Skin of body (tissue), 3 donors: ENCODE measurements at places on chromosomes 6 and 20.
A peak's percentile ranks its signal among the peaks of the same experiment; 100 is the strongest.

DNA sequence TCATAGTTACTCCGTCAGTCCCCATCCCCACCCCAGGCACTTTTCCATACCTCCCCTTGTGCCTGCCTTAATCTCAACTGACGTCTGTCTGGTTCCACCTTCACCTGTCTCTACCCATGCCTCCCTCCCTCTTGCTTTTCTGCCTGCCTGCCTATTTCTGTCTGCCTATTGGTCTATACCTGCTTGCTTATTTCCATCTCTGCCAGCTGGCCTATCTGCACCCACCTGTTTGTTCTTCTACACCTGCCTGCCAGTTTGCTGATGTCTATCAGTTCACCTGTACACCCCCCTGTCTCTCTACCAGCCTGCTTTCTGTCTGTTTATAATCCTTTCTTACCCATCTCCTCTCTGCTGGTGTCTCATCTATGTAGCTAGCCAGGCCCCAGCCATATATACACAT, 87.5 kb downstream of the RALGAPA2 start:
- DNase-seq: no peak

DNA sequence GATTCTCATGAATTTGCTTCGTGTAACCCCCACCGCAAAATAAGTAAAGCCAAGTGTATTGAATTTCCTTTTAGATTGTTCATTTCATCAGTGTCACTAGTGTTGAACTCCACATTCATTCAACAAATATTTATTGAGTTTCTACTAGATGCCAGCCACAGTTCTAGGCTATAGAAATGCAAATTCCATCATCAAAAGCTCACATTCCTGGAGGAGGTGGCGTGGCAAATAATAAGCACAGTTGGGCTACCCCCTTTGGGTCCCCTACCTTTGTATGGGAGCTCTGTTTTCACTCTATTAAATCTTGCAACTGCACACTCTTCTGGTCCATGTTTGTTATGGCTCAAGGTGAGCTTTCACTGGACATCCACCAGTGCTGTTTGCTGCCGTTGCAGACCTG, 12.7 kb upstream of the ME1 start:
- DNase-seq: no peak

DNA sequence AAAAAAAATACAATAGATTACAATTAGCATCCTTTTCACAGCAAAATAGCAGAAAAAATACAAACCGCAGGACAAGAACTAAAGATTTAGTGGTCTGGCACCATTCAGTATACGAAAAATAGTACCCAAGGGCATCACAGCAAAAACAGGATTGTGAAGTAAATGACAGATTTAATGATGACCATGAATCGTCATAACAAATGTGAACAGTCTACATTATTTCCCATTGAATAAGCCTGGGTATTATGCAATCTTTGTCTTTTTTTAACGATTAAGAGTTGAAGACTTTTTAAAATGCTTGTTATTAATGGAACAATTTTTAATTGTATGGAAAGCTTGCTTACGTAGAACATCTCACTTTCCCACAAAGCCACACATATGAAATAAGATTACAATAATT, 432.8 kb downstream of the PKHD1 start:
- no peak for DNase-seq

DNA sequence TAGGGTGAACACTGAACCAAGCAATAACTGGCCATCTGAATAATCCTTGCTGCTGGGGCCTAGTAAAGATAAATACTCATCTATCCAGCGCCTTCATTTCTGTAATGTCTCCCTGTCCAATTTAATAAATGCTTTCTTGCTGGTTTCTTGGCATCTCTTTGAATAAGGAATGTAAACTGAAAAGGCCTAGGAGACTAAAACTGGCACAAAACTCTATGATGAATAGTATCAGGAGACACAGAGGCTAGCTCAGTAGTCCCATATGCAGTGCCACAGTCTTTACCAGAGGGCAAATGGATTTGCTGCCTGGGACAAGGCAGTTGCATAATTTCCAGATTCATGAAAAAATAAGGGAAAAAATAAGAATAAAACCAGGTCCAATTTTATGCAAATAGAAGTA, 324.4 kb downstream of the CENPW start:
- no peak for DNase-seq

GRCh38 chr6:165674155-165675029, 11.4 kb upstream of the PDE10A start:
- no peak for DNase-seq

DNA sequence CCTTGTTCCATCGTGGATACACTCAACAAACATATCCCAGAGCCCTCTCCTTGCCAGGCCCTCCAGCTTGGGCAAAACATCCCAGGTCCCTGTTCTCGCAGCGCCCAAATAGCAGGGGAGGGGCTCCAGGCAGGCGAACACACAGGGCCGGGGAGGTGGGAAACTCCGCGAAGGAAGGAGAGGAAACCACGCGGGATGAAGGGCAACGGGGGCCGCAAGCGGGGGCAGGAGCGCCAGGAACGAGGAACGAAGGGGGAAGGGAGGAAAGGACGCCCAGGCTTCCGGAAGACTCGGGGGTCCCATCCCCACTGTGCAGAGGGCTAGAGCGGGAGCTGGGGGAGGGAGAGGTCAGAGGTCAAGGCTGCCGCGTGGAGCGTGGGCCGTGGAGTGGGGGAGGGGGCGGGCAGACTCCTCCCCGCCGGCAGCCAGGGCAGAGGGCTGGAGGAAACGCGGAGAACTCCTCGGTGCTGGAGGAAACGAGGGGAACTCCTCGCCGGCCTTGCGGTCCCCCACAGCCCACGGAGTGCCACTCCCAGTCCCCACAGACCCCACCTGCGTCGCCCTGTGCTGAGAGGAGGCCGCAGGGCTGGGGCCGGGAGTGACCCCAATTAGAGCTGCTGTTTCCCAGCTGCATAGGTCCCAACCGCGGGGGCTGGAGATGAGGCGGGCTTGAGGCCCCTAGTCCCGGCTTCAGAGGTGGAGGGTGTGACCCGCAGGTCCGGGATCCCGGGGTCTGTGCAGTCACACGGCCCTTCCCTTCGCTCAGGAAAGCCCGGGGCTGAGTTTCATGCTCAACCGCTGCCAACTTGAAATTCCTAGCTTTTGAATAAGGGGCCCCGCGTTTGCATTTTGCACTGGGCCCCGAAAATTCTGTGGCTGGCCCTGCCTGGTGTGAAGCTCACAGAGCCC, 1.2 kb upstream of the RBM38 start:
- no peak for DNase-seq

- no peak for DNase-seq
These were observed 118.2 kb upstream of the LRFN2 start for GRCh38 chr6:40705354-40705753.

GRCh38 chr20:59580991-59581401, 23.3 kb upstream of the PHACTR3 start:
- DNase-seq: no peak

GRCh38 chr6:45710304-45710821, 305.3 kb downstream of the CLIC5 start:
- no peak for DNase-seq

GRCh38 chr6:28863604-28864325, 60.0 kb downstream of the TRIM27 start:
- peak; percentile 74 for DNase-seq

- DNase-seq: peak; percentile 59
These were observed 662 bp downstream of the ZNF343 start for GRCh38 chr20:2507875-2508630.

DNA sequence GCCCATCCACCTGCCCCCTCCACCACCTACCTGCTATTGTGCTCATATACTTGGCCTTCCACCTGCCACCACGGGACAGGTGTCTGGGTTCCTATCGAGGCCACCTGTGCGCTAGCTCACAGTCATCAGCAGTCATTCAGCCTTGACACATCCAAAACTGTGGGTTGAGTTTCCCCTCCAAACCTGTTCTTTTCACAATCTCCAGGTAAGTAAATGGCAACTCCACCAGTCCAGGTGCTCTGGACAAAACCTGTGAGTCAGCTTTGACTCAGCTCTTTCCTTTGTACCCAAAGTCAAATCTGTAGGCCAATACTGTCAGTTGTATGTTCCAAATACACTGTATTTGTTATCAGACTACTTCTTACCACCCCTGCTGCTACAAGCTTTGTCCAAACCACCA, 52.6 kb downstream of the SPTLC3 start:
- DNase-seq: no peak

GRCh38 chr6:126071000-126071647, 84.8 kb downstream of the TRMT11 start:
- peak; percentile 93 for DNase-seq

- no peak for DNase-seq
These were observed 52.4 kb upstream of the MRPS10 start for GRCh38 chr6:42269974-42270510.

GRCh38 chr6:131244942-131245341, 109.7 kb downstream of the AKAP7 start:
- no peak for DNase-seq

- DNase-seq: peak; percentile 80
These were observed 40.8 kb upstream of the FOXP4 start for GRCh38 chr6:41505122-41506049.

GRCh38 chr20:11207749-11208502, 534.1 kb upstream of the JAG1 start:
- DNase-seq: no peak

DNA sequence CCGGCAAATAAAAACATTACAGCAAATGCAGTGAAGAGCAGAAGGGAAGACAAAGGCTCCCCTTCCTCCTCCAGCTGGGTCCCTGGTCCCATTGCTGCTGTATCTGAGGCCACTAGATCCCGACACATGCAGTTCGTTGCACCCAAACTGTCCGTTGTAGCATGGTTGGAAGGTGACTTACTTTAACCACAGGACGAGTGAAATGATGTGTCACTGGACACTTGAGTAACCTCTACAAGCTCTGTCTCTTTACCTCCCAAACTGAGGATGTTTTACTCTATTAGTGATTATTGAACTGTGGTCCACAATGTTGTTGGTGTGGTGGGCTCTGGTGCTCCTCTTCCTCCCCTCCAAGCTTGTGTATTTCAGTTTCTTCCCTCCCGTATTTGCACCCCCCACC, 46.2 kb upstream of the ARMH2 start:
- no peak for DNase-seq

DNA sequence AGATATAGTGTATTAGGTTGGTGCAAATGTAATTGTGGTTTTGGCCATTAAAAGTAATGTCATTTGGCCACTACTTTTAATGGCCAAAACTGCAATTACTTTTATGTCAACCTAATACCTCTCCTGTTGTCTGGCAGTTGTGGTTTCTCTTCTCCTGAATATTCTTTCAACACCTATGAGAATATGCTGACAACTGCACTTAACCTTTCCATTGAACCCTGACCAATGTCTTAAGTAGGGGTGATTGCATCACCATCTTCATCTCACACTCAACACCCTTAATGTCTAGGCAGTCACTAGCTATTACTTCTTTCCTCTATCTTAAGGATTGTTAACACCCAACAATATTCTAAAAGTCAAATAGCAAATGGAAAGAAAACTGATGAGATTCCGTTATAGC, 200.5 kb upstream of the HSF2 start:
- no peak for DNase-seq

DNA sequence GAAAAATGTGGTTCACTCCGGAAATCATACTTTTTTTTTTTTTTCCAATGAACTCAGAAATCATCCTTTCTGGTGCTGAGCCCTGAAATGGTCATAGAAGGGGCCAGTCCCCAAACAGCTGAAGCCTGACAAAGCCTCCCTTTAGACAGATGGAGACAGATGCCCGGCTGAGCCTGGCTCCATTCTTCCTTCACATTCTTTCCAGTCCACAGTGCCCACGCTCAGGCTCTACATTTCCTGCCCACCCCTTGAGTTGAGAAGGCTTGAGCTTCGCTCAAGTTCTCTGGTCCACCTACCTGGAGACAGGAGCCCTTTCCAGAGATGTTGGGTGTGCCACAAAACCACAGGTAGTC, 41.2 kb downstream of the KCNK5 start:
- DNase-seq: no peak

DNA sequence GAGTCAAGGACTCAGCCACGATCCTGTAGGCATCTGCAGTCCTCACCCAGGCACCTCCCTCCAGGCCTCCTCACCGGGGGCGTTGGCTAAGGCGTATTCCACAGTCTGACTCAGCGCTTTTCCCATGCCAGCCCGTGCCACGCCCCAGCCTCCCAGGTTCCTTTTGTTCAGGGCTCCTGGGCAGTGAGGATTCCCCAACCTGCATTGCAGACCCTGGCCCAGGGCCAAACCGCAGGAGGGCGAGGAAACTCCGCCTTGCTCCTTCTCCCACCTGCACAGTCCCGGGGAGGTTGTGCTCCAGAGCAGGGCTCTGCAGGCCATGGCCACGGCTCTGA, 202.8 kb upstream of the CST7 start:
- no peak for DNase-seq

- DNase-seq: no peak
These were observed 18.8 kb downstream of the HEBP2 start for GRCh38 chr6:138422861-138423260.

DNA sequence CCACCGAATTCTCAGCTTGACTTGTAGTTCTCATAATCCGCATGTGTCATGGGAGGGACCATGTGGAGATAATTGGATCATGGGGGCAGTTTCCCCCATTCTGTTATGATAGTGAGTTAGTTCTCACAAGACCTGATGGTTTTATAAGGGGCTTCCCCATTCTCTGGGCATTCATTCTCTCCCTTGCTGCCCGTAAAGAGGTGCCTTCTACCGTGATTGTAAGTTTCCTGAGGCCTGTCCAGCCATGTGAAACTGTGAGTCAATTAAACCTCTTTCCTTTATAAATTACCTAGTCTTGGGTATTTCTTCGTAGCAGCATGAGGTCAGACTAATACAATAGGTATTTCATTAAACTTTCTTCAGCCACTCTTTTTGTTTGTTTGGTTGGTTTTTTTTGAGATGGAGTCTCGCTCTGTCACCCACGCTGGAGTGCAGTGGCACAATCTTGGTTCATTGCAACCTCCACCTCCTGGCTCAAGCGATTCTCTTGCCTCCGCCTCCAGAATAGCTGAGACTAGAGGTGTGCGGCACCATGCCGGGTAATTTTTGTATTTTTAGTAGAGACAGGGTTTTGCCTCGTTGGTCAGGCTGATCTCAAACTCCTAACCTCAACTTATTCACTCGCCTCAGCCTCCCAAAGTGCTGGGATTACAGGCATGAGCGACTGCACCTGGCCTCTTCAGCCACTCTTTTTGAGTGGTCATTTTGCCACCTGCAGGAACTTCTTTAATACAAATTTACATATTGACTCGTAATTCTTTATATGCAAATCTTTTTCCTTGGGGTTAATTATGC, 36.3 kb downstream of the GSTA2 start:
- no peak for DNase-seq

DNA sequence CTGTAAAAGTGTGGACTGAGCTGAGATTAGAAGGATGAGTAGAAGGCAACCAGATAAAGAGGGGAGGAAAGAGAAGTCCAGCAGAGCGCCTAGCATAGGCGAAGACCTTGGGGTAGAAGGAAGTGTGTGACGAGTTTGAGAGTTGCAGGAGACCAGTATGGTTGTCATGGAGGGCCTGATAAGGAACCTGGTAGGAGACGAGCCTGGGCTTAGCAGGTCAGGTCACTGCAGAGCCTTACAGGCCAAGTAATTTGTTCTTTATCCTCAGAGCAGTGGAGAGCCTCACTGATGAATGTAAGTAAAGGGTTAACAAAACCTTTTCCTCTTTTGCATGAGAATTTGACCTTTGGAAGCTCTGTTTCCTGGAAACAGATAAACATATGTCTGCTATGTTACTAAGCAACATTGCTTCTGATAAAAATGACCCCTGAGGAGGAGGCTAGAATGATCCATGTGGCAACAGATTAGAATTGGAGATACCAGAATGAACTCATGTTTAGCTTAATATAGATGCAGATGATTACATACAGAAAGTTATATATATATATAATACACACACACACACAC, 2.9 kb upstream of the TMEM74B start:
- peak; percentile 19 for DNase-seq
